ENCODE measurements at places on chromosomes 3 and 15.

- DNase-seq: no peak
These were observed 425.3 kb upstream of the MDFIC2 start for GRCh38 chr3:70737666-70738290.

GRCh38 chr3:18420555-18420954 is 4.6 kb downstream of the SATB1 start:
- DNase-seq: no peak

DNA sequence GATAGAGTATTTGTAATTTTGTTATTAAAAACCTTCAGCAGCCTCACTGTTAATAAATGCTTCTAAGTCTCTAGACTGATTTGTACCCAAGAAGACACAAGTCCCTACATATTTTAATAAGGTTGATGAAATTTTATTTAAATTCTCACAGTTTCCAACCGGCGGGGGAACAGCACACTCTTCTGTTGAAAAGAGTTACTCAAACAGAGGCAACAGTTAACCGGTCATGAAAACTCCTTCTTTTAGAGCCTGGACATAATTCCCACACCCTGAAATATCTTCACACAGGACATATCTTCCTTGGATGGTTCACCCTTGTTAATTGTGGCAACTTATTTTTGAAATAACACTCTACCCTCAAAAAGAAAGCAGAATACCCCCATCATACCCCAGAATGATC is 278.8 kb downstream of the FOXP1 start:
- DNase-seq: no peak

- peak; percentile 51 for DNase-seq
These were observed 914 bp upstream of the PAQR5 start for GRCh38 chr15:69297642-69298353.

- peak; percentile 54 for DNase-seq
These were observed 6.3 kb downstream of the CHAC1 start for GRCh38 chr15:40959331-40960141.

DNA sequence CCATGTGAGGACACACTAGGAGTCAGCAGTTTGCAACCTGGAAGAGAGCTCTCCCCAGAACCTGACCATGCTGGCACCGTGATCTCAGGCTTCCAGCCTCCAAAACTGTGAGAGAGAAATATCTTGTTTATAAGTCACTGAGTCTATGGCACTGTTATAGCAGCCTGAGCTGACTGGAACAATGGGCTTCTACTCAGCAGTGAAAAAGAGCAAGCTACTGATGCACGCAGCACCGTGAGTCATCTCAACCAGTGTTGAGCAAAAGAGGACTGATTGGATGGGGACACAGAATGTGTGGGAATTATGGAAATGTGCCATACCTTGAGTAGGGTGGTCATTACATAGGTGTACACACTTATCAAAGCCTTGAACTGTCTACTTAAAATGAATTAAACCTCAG is 230.4 kb downstream of the PLCL2 start:
- no peak for DNase-seq

GRCh38 chr3:124774327-124774718 is 44.1 kb downstream of the UMPS start:
- DNase-seq: no peak

DNA sequence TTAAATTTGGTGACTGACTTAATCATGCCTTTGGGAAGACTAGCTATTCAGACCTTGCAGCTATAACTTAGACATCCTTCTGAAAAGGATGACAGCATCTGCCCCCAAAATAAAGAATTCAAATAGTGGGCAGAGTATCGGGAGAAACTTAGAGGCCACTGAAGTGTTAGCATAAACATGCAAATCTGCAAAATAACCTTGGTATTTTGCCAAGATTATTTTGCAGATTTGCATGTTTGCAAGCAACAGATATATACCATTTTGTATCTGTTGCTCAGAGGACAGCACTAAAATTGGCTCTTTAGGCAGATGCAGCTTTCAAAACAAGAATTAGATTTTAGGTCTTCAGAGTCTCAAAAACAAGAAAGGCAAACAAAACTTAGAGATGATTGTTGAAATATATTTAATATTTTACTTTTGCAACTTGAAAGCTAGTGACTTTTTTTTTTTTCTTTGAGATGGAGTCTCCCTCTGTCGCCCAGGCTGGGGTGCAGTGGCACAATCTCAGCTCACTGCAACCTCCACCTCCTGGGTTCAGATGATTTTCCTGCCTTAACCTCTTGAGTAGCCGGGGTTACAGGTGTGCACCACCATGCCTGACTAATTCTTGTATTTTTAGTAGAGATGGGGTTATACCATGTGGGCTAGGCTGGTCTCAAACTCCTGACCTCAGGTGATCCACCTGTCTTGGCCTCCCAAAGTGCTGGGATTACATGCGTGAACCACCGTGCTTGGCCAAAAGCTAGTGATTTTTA is 47.8 kb downstream of the KBTBD8 start:
- no peak for DNase-seq

DNA sequence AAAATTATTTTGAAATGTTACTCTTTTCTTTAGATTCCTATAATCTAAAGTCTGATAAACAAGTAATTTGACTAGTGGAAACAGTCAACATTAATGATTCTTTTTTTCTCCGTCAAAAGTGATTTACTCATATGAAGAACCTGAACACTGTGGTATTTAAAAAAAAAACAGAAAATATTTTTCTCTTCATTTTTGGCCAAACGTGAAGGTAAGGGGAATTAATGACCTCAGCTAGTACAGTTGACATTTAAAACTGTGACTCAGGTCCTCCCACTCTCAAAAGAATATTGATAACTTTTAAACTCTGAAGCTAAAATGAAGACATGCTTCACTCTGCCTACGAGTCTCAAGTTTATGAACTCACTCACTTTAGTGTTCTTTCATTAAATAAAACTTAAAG is 34.5 kb downstream of the TIGIT start:
- no peak for DNase-seq

DNA sequence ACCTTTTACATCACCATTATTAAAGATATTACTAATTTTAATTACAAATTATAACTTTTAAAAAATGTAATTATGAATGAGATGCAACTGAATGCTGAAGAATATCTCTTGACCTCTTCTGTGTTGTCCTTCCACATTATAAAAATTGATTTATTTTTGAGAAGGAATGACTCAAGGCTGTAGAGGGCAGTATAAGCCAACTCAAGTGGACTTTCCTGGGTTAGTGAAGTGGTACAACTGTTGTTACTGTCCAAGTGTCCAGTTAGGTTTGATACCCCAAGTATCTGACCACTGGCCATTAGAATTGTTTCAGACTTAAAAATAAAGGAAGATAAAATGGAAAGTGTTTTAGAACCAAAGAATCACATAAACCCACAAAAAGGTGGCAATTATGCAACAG is 51.9 kb downstream of the BBX start:
- DNase-seq: no peak

Measured in posterior vena cava (tissue), 2 donors.